ENCODE measurements at places on chromosomes 13 and 19. TPM values are rescaled to one million over a fixed set of nuclear protein-coding genes. Genes with fewer than 3 reads are reported as not detected.
A peak's percentile ranks its signal among the peaks of the same experiment; 100 is the strongest.

SLITRK5 gene
- total RNA-seq, result 0.09 TPM

ADAT3 gene
- 10.3 TPM for total RNA-seq

- DNase-seq, result no peak
Measured at GRCh38 chr13:48660361-48661076, 6.8 kb downstream of the CYSLTR2 start.

NLRP9 gene
- total RNA-seq, result 0.09 TPM

DNA sequence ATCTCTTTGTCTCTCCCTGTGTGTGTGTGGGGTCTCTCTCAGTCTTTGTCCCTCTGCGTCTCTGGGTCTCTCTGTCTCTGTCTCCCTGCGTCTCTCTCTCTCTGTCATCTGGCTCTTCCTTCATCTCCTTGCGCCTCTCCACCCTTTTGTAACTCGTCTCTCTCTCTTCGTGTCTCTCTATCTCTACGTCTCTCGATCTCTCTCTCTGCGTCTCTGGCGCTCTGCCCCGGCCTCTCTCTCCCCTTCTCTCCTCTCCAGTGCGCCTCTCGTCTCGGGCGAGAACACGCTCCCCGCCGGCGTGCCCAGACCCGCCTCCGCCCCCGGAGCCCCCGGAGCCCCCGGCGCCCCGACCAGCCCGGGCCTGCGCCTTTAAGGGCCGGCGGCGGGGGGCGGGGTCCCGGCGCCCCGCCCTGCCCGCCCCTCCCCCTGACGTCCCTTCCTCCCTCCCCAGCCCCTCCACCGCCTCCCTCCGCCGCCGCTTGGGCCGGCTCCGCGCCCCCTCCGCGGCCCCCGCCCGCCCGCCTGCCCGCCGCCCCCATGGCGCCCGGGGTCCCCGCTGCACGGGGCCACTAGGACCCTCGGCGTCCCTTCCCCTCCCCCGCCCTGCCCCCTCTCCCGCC lies at the start of gene MARK4:
Gene MARK4 (plus strand): TSS at position 440 of the 620 bp plus-strand sequence. CDS start 318 bp downstream, outside the sequence.
- peak; percentile 83 for DNase-seq

CERS1 gene
- total RNA-seq, result 0.50 TPM

NLRP11 gene
- 0.35 TPM for total RNA-seq

DNA sequence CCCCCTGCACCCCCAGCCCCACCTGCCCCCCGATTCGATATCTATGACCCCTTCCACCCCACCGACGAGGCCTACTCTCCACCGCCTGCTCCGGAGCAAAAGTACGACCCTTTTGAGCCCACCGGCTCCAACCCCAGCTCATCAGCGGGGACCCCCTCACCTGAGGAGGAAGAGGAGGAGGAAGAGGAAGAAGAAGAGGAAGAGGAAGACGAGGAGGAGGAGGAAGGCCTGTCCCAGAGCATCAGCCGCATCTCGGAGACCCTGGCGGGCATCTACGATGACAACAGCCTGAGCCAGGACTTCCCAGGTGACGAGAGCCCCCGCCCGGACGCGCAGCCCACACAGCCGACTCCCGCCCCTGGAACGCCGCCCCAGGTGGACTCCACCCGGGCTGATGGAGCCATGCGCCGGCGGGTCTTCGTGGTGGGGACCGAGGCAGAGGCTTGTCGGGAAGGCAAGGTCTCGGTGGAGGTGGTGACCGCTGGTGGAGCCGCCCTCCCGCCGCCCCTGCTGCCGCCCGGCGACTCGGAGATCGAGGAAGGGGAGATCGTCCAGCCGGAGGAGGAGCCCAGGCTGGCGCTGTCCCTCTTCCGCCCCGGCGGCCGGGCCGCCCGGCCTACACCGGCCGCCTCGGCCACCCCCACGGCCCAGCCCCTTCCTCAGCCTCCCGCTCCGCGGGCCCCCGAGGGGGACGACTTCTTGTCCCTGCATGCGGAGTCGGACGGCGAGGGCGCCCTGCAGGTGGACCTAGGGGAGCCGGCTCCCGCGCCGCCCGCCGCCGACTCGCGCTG lies 9.2 kb downstream of the SCAF1 start:
- DNase-seq, result no peak

ZSCAN4 gene
- total RNA-seq, result not detected

FGF22 gene
- total RNA-seq, result 0.19 TPM

DNA sequence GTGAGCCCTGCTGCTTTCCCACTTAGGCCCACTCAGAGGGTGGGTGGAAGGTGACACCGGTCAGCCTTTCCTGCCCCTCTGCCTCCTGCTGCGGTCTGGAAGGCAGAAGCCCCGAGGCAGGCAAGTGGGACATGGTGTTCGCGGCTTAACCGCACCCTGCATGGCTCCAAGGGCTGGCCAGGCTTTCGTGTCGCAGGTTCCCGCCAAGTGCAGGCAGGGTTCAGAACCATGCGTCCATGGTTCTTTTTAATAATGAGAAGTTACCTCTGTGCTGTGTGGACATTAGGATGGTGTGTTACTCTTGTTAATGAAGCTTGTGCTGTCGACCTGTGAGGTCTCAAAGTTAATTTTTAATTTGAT lies 986 bp downstream of the DGKH start:
- no peak for DNase-seq

LHFPL6 gene
- 59.2 TPM for total RNA-seq

GRCh38 chr19:57819475-57820148 lies 4.9 kb upstream of the ZNF552 start:
- peak; percentile 96 for DNase-seq

LRRC4B gene
- 1.2 TPM for total RNA-seq

DNA sequence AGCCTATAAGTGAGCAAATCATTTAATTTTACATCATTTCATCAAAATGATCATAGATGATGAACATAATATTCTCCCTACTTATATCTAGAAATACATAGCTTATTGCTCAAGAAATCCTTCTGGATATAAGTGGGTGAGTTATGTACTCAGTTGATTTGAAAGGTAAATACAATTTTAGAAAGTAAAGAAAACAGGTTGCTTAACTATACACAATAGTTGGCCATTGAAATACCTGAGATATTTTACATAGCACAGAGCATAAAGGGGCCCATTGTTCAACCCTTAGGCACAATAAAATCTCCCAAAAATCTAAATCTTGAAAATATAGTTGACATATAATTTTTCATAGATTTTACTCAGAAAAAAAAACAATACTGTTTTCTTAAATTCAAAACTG lies 782.0 kb upstream of the KLHL1 start:
- no peak for DNase-seq

DNA sequence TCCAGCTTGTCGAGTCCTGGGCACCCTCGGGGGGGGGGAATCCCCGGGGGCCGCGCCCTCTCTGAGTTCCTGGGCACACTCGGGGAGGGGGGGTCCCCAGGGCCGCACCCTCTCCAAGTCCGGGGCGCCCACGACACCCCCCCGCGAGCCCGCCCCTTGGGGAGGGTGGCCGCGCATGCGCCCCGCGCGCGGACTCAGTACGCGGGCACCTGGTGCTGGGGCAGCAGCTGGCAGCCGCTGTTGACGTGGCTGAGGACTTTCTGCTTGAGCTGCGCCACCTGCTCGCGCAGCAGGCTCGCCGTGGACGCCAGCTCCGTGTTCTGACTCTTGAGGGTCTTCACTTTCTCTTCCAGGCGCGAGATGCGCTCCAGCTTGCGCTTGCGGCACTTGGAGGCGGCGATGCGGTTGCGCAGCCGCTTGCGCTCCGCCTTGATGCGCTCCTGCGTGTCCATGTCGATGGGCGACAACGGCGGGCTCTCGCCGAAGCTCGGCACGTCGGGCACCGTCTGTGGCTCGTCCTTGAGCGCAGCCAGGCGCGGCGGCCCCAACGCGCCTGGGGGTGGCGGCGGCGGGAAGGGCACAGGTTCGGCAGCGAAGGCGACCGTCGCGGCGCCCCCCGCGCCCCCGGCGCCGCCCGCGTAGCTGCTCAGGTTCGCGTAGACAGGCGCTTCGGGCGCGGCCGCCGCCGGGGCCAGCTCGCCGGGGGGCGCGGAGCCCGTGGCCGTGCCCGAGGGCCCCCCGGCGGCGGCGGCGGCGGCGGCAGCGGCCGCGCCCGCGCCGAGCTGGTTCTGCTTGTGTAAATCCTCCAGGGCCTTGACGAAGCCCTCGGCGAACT lies 958 bp downstream of the JUND start:
- DNase-seq, result peak; percentile 79

FAM216B gene
- total RNA-seq, result 0.09 TPM

- DNase-seq, result no peak
Measured at GRCh38 chr19:12997179-12997966, 2.1 kb downstream of the NFIX start.

NTF4 gene
- 0.28 TPM for total RNA-seq

ARRDC5 gene
- 1.4 TPM for total RNA-seq

- DNase-seq, result no peak
Measured at GRCh38 chr13:91368101-91368500, 20.6 kb downstream of the MIR17HG start.

DNA sequence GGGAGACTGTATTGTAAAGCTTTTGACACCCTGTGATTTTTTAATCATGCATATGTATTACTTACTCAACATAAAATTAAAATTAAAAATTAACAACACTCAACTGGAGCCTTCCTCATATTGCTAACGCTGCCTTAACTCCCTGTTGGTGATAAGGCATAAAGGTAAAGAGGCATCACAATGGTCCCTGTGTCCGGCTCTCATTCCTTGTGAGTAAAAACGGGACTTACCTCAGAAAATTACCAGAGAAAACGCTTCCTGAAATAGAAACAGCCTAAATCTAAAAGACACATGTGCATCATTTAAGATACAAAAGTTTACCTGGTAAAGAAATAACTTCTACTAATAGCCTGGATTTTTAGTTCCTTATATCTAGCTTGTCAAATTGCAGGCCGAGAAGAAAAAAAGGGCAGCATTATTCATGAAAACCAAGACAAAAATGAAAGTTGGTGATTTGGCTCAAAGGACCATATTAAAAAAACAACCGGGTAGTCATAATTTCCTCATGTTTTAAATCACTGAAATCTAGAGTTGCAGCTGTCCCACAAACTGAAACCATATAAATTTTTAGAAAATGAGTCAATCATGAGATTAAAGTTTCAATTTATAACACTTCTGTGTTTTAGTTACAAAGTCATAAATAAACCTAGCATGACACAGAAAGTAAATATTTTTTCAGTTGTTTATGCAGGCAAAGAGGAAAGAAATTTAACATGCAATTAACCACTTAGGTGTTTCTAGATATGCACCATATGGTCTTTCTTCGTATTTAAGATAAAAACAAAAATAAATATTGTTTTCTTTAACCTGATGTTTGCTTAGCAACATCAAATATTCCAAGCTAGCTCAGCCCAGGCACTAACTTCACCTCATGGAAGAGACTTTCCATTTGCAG lies 94.7 kb downstream of the MIPEP start:
- no peak for DNase-seq

GRCh38 chr13:110607675-110608224 lies 7.6 kb upstream of the NAXD start:
- DNase-seq, result no peak

DNA sequence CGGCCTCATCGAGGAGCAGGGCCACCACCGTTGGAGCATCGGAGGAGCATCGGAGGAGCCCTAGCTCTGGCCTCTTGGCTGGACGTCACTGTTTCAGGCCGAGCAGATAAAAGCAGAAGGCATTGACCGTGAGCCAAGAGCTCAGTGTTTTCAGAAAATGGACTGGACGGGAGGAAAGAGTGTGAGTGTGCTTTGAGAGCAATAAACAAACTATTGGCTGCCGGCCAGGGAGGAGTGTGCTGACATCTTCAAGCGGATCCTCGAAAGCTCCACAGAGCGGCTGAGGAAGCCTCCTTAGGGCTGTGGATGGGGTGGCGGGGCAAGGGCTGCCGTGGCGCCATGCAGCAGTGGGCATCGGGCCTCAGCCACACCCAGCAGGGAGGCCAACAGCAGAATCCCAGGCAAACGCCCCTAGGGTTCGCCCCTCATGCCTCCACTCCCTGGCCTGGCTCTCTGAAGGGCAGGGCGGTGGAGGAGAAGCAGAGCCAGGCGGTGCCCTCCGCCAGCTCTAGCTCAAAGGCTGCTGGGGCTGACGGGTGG lies 41.8 kb downstream of the IRS2 start:
- DNase-seq, result no peak

DNA sequence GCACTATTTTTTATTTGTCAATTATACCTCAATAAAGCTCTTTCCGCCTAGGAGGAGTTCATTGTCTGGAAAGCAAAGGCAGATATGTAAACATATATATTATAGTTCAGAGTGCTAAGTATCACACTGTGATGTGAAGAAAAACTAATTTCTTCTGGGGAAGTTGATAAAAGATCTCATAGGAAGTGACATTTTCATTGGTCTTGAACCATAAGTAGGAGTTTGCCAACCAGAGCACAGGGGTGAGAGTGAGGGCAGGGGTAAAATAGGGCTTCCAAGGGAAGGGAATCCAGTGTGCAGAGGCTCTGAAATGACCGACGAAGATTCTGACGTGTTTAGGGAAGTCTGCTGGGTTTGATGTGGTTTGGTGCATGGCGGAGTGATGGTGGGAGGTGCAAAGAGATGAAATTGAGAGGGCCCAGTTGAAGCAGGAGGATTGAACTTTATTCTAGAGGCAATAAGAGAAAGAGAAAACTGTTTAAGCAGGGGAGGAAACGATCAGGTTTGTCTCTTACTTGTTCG lies 780 bp upstream of the GTF2F2 start:
- no peak for DNase-seq

DNA sequence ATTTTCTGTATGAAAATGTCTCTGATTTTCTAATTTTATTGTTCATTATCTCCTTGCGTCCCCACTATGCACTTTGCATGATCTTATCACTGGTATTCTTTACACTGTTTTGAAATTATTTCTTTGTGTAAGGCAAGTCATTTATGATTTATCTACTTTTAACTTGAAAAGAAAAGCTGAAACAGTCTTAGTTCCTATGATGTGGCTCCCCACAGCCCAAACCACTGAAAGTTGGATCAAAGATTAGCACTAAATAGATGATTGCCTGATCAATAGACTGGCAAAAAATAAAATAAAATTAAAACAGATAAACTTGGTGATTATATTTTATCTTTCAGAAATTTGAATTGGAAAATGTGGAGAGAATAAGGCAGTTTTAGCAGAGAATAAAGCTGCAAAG lies 1101.9 kb downstream of the PCDH9 start:
- DNase-seq, result no peak

- no peak for DNase-seq
Measured at GRCh38 chr13:99278200-99278599, 20.0 kb upstream of the GPR18 start.

GRCh38 chr19:6103217-6103644 lies 7.1 kb downstream of the RFX2 start:
- no peak for DNase-seq

- DNase-seq, result no peak
Measured at GRCh38 chr13:63449550-63449949, 2033.9 kb upstream of the PCDH20 start.

DOCK6 gene
- 112 TPM for total RNA-seq

IGSF23 gene
- not detected for total RNA-seq

- no peak for DNase-seq
Measured at GRCh38 chr13:23160638-23161480, 19.9 kb upstream of the SGCG start.
